ENCODE measurements at places on chromosomes 12 and 14.

DNA sequence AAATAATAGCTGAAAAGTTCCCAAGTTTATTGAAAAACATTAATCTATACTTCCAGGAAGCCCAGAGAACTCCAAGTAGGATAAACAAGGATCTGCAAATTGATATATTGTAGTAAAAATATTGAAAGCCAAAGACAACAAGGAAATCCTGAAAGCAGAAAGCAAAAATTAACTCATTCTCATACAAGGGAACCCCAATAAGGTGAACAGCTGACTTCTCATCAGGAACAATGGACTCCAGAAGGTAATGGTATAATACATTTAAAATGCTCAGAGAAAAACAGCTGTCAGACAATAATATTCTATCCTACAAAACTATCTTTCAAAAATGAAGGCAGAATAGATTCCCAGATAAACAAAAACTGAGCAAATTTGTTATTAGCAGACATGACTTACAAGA lies 138.1 kb upstream of the BMP4 start:
- DNase-seq, result no peak

DNA sequence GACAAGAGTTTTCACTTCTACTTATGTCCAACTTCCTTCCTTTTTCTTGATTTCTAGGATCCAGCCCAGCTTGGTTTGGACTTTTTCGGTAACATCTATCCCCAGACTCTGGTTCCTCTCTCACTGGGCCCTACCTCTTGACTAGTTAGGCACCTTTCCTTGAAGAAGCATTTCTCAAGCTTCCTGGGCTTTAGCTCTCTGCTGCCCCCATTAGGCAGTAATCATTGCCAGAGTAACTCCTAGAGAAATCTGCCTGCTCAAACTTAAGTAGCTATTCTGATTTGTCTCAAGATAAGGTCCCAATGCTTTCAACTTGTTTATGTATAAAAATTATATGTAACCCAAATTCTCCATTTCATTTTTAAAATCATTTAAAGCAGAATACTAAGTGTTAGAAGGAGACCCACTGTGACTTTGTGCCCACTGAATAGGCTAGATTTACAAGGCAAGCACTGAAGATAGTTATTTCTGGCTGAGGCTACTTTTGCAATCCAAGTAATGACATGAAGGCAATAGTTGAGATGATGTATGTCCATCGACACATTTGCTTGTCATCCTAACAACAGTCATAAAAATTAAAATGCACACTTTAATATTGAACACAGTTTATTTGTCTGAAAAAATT lies 275.0 kb upstream of the G2E3 start:
- DNase-seq, result peak; percentile 66

DNA sequence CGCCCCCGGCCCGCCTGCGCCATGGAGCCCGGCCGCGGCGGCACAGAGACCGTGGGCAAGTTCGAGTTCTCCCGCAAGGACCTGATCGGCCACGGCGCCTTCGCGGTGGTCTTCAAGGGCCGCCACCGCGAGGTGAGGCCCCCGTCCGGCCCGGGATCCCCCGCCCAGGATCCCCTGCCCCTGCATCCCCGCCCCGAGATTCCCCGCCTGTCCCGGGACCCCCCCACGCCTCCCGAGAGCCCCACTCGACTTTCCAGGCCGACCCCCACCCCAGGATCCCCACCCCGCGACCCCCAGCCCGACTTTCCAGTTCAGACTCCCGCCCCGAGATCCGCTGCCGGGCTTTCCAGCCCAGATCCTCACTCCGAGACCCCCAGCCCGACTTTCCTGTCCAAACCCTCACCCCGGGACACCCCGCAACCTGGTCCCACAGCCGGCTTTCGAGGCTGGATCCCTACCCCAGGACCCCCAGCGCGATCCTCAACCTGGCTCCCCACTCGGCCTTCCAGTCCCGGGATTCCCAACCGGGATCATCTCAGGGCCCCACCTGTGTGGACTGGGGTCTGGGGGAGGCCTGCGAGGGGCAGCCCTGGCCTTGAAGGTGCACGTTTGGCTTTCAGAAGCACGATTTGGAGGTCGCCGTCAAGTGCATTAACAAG lies 688 bp downstream of the ULK1 start:
- DNase-seq, result peak; percentile 43

- DNase-seq, result no peak
These were observed 73.1 kb upstream of the GPR68 start for GRCh38 chr14:91317381-91318308.

DNA sequence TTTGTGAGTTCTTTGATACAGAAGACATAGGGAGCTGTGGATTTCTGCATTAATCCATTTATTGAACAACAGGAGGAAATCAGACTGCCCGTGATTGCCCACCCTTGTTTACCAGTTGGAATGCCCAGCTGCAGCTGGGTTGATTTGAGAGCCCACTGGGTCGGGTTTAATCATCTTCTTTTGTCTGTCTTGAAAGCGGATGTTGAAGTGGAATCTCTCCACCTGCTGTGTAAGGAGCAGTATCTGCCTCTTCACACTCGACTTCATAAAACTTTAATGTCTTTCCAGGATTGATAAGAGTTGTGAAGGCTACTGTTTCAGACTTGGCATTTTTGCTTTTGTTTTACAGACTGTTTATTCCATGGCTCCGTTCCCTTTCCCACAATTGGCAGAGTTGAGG lies 39.9 kb downstream of the TBC1D30 start:
- no peak for DNase-seq

- no peak for DNase-seq
These were observed 29.3 kb downstream of the KICS2 start for GRCh38 chr12:64192644-64193444.
